Ovary (tissue), 10 donors: ENCODE measurements at places on chromosomes 5 and 9.

DNA sequence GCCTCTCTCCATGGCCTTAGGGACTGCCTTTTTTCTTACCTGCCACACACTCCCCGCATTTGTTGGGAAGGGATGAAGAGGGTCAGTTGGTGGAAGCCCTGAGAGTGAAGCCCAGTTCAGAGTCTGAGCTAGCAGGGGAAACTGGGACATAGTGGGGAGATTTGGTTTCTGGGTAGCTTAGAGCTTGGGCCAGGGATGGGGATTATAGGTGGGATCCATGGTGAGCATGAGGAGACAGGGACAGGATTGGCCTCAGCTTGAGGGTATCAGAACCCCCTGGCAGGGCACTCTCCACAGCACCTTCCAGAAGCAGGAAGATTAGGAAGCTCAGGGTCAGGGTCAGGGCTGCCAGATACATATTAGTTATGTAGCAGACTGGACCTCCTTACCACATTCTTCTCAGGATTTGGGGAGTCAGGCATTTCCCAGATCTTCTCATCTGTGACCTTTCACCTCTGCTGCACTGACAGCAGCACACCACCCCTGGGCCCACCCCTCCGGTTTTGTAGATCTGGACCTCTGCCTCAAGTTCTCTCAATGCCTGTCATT, 17.9 kb downstream of the OR13J1 start:
- DNase-seq, result peak; percentile 7

DNA sequence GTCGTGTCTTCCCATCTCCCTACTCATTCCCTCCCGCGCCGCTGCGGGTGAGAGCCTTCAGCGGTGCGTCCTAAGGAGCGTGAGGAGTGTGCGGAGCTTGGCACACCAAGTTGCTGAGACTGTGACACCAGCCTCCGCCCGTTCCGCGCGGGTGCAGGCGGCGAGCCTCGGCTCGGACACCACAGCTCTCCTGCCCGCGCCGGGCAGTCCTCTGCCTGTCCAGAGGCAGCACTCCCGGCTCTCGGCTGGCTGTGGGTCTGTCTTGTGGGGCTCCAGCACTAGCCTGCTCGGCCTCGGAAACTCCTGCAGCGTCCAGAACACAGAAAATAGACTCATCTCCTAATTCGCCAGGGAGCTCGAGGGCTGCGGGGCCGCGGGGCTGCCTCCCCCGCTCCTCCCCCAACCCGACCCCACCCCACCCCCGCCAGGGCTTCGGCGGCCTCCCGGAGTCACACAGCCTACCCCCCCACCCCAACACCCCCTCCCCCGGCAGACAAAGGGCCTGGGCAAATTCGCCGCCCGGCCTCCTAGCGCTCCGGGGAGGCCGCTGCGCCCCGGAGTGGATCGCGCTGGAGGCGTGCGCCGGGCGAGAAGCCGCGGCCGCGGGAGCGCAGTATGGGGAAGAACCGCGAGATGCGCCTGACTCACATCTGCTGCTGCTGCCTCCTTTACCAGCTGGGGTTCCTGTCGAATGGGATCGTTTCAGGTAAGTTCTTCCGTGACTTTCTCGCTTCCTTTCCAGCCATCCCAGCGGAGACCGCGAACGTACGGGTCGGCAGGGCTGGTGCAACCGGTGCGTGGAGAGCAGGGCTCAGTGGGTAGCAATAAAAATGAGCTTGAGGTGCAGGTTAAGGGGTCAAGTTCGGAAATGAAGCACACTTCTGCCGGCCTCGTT, at the start of gene ADAMTS19:
Gene ADAMTS19, plus strand, starts transcription at position 522 of the 895 bp plus-strand sequence. Its CDS starts 94 bp downstream, at position 616.
- peak; percentile 15 for DNase-seq

DNA sequence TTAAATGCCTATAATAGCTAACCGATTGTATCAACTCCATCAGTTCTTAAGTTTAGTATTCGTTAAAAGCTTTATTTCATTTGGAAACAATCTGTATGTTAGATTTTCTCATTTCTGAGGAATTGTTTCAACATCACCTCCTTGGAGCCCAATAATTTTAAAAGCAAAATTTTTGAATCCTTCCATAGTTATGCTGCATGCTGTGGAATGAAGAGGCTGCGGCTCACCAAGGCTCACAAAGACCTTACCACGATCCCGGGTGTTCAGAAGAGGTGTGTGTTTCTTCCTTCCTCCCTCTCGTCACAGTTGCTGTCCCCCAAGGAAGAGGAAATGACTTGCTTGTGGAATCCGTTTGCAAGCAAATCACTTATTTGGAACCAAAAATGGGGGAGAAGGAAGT, 143.8 kb downstream of the FGF1 start:
- no peak for DNase-seq

DNA sequence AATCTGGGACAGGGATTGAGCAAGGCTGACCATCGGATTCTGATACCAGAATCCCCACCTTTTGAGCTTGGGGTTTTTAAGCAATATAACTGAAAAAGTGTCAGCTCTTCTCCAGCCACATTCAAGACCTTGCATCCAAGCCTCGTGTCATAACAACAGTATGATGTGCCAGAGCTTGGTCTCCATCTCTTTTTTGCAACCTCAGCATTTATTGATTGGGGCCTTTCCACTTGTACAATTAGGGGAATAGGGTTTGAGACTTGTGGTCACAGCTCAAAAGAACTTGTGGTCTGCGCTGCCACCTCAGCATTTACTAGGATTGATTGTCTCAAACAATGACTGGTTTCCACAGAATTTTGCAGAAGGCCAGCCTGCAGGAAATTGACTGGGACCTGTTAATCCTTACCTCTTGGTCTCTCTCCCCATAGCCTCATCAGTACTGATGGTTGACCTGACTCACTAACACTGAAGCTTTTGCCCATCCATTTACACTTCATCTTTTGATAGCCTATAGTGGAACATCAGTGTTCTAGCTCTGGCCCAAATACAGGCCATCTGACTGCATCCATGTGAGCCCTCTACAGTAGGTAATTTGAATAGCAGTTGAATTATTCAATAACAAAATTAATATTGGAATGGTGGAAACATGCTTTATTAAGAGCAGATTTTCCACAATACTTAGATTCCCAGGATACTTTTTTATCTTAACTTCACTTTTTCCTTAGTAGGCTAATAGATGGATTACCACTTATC, 381.6 kb upstream of the PRR16 start:
- DNase-seq, result no peak
